Naive thymus-derived CD8-positive, alpha-beta T cell (primary cell): ENCODE measurements at places on chromosomes 11 and 22. TPM values are rescaled to one million over a fixed set of nuclear protein-coding genes. Genes with fewer than 3 reads are reported as not detected.
A peak's percentile ranks its signal among the peaks of the same experiment; 100 is the strongest.

TRIM51 gene
- total RNA-seq: not detected

ALX4 gene
- total RNA-seq: not detected

RIMBP3B gene
- 0.80 TPM for total RNA-seq

MS4A7 gene
- 0.96 TPM for total RNA-seq

DBX1 gene
- not detected for total RNA-seq

LRRC55 gene
- total RNA-seq: not detected

ART1 gene
- total RNA-seq: not detected

KRTAP5-7 gene
- total RNA-seq: 0.55 TPM

GRCh38 chr22:19942157-19943081 lies 801 bp upstream of the TXNRD2 start:
- H3K27me3 ChIP-seq: no peaks in the 10 kb centered on the region
- no peak for DNase-seq
- peak overlapping the region; percentile 96 for H3K27ac ChIP-seq
- H3K36me3 ChIP-seq: peaks cover 6% of the 10 kb centered on the region
- H3K4me3 ChIP-seq: peak overlapping the region; percentile 93

DNA sequence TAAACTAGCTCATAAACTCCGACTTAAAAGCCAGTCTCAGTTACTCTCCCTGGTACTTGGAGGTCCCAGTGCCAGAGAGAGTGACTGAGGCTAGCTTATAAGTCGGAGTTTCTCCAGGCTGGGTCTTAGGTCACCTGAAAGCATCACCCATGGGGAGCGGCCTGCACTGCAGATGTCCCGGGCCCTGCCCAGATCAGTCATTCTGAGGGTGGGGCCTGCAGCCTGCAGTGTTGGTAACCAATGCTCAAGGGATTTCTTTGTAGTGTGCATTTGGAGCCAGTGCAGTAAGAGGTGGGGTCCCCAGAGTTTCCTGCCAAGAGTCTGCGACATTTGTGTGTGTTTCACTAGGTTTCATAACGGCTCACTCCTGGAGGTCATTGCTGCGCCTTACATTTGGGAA lies 14.8 kb downstream of the TAB1 start:
- peak overlapping the region; percentile 82 for H3K4me3 ChIP-seq
- H3K27me3 ChIP-seq: no peaks in the 10 kb centered on the region
- DNase-seq: no peak
- H3K4me1 ChIP-seq: peaks cover 69% of the 10 kb centered on the region
- peak overlapping the region; percentile 77 for H3K27ac ChIP-seq
- no peaks in the 10 kb centered on the region for H3K36me3 ChIP-seq

DNA sequence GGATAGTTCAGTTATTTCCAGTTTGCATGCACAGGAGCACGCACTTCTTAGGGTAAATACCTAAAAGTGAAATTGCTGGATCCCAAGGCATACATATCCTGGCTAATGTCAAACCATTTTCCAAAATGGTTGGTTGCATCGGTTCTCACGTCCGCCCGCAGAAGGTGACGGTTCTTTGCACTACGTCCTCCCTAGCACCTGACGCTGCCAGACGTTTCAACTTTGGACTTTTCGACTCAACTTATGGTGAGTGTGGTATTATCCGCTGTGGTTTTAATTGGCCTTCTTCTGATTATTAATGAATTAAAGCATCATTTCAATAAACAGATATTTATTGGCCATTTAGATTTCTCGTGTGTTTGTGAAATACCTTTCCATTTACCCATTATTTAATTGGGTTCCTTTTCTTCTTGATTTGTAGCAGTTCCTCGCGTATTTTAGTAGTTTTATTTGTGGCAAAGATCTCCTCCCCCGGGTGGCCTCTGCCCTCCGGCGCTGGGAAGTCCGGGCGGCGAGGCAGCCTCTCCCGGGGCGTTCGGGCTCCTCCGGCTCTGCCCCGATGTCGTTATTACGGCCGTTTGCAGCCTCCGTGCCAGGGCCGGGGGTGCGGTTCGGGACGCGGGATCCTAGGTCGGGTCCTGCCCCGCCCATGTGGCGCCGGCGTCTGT lies at the start of gene JHY:
Gene JHY (plus strand): TSS at position 571 of the 668 bp plus-strand sequence. CDS start 3,091 bp downstream, outside the sequence.
- peaks cover 4% of the 10 kb centered on the region for H3K36me3 ChIP-seq
- peak within 1 kb of the TSS; percentile 93 for H3K27ac ChIP-seq
- H3K27me3 ChIP-seq: no peaks in the 10 kb centered on the region
- DNase-seq: peak; percentile 73
- H3K4me3 ChIP-seq: peak within 1 kb of the TSS; percentile 90
- peaks cover 21% of the 10 kb centered on the region for H3K4me1 ChIP-seq

DNA sequence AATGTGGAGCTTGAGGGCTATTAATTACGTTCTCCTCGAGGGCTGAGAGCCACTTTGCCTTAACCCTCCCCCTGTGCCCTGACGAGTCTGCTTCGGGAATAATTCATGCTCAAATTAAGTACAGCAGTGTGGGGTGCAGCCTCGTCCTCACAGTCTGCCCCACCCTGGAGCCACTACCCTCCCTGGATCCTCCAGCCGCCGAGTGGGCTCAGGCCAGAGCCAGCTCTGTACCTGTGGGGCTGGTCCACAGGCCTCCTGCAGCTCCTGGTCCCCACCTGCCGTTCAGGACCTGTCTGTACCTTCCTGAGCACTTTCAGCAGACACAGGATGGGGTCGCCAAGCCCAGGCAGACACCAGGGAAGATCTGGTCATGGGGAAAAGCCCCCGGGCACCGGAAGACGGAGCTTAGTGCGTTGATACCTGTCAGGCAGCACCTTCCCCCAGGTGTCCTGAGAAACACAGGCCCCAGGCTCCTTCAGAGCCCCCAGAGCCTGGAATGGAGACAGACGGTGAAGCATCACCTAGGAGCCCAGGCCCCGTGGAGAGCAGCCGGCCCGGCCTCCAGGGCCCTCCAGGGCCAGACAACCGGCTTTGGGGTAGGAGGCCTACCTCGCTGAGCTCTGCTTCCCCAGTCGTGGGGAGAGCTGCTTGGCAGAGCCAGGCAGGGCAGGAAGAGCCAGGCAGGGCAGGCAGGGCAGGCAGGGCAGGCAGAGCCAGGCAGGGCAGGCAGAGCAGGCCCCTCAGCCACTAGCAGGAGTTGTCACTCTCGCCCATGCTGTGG lies 9.7 kb downstream of the TSPAN32 start:
- H3K36me3 ChIP-seq: no peaks in the 10 kb centered on the region
- H3K4me3 ChIP-seq: no peak overlapping the region
- H3K27me3 ChIP-seq: no peaks in the 10 kb centered on the region
- DNase-seq: no peak
- H3K27ac ChIP-seq: no peak overlapping the region
- H3K4me1 ChIP-seq: peaks cover 59% of the 10 kb centered on the region

DNA sequence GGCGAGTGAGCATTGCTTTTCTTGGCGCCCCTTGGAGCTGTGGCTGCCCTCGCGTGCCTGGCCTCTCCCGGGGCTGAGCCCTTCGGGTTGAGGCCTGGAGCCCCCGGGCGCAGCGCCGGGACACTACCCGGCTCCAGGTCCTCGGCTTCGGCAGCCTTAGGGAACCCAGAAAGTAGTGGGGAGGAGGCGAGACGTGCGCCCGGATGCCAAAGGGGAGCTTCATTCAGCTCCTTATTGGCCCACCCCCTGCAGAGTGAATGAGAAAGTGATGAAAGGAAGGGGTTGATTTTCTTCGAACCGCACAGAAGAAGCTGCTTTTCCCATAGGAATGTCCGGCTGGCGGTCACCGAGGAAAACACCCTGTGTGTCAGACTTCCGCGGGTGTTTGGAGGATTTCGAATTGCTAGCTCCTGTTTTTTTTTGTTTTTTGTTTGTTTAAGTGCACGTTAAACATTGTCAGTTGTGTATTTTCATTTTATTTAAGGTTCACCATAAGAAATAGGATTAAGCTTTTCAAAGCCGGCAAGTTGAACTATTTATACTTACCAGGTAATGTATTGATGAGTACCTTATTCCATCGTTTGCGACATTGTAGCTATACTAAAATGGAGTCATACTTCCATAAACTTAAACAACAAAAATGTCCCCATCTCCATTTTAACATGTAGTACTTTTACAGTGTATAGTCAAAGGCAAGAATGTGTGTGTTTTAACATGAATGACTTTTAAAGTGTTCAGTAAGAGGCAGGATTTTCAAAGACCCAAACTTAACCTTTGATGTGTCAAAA lies 841 bp upstream of the EIF4G2 start:
- H3K27ac ChIP-seq: peak overlapping the region; percentile 99
- peak overlapping the region; percentile 98 for H3K4me3 ChIP-seq
- peaks cover 34% of the 10 kb centered on the region for H3K36me3 ChIP-seq
- peaks cover 42% of the 10 kb centered on the region for H3K4me1 ChIP-seq
- H3K27me3 ChIP-seq: no peaks in the 10 kb centered on the region

GRCh38 chr11:43988040-43988817 lies 45.8 kb downstream of the C11orf96 start:
- H3K4me1 ChIP-seq: peaks cover 5% of the 10 kb centered on the region
- peaks cover 28% of the 10 kb centered on the region for H3K27me3 ChIP-seq
- no peaks in the 10 kb centered on the region for H3K36me3 ChIP-seq
- no peak for DNase-seq

DNA sequence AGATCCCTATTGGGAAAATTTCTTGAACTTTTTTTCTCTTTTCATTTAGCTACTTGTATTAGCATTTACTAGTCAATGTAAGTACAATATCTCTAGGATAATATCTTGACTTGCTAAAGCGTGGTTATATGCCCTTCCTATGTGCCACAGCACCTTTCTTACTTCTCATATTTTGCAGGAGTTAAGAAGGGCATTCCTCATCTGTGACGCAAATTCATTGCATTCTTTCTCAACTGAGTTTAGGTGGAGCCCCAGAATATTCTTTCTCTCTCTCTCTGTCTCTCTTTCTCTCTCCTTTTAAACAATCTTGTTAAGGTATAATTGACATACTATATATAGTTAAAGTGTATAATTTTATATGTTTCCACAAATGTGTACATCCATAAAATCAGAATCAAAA lies 266.1 kb downstream of the RAB38 start:
- peaks cover 5% of the 10 kb centered on the region for H3K27me3 ChIP-seq
- no peaks in the 10 kb centered on the region for H3K4me1 ChIP-seq
- no peaks in the 10 kb centered on the region for H3K36me3 ChIP-seq
- no peak overlapping the region for H3K4me3 ChIP-seq
- no peak for DNase-seq

DNA sequence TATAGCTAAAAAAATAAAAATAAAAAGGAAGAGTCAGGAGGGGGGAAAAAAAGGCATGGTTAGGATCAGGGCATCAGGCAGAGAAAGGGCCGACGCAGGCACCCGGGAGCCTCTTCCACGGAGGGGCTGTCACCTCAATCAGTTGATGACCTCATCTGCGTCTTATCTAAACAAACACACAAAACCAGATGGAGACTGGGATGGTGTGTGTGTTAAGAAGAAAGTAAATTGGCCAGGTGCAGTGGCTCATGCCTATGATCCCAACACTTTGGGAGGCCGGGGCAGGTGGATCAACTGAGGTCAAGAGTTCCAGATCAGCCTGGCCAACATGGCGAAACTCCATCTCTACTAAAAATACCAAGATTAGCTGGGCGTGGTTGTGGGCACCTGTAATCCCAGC lies 63.6 kb downstream of the DHCR7 start:
- H3K27ac ChIP-seq: no peak overlapping the region
- DNase-seq: no peak
- peaks cover 7% of the 10 kb centered on the region for H3K4me1 ChIP-seq
- H3K36me3 ChIP-seq: no peaks in the 10 kb centered on the region
- no peak overlapping the region for H3K4me3 ChIP-seq
- H3K27me3 ChIP-seq: peaks cover 38% of the 10 kb centered on the region

DNA sequence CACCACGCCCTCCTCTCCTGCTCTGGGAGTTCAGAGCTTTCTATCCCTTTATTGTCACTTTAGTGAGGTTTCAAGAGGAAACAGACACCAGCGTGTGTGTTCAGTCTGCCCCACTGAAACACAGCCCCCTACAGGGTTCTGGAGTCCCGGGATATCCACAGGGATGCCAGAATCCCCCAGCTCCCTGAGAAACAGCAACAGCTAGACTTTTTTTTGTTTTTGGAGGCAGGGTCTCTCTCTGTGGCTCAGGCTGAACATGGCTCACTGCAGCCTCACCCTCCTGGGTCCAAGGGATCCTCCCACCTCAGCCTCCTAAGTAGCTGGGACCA lies 10.4 kb downstream of the SULT4A1 start:
- H3K27ac ChIP-seq: no peak overlapping the region
- H3K27me3 ChIP-seq: peaks cover 30% of the 10 kb centered on the region
- H3K36me3 ChIP-seq: peaks cover 3% of the 10 kb centered on the region
- H3K4me3 ChIP-seq: no peak overlapping the region
- H3K4me1 ChIP-seq: no peaks in the 10 kb centered on the region
- no peak for DNase-seq

DNA sequence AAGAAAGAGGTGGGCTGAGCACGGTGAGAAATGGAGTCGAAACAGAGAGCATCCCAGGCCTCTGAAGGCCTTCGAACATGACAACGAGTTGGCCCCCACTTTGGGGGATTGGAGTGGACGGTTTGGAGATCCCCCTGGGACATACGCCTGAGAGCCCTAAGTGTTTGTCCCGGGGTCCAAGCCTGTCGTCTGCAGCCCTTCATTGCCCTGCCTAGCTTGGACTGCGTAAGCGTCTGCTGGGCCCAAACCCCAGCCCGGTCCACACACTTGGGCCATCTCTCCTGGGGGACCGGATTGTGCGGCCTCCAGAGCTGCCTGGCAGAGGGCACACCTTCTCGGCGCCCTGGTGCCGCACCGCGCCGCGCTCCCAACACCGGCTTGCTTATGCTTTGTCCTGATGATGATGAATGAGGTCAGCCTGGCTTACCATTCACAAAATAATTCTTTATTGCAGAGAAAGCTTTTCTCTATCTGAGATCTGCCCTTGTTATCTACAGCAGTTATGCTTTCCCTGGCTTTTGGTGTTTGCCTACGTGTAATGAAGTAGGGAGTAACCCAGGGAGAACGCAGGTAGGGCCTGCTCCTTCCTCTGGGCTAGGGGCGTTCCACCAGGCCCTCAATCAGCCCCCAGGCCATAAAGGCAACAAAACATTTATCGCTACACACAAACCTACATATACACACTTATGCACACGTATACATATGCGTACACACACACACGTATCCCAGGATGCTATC lies 85.9 kb upstream of the PPARA start:
- H3K27ac ChIP-seq: no peak overlapping the region
- no peaks in the 10 kb centered on the region for H3K27me3 ChIP-seq
- no peak overlapping the region for H3K4me3 ChIP-seq
- H3K4me1 ChIP-seq: peaks cover 46% of the 10 kb centered on the region

- DNase-seq: no peak
- H3K4me1 ChIP-seq: no peaks in the 10 kb centered on the region
- peaks cover 17% of the 10 kb centered on the region for H3K27me3 ChIP-seq
- no peak overlapping the region for H3K4me3 ChIP-seq
- no peak overlapping the region for H3K27ac ChIP-seq
- H3K36me3 ChIP-seq: peaks cover 9% of the 10 kb centered on the region
These were observed 1259.5 kb downstream of the TBC1D22A start for GRCh38 chr22:48021991-48022401.

DNA sequence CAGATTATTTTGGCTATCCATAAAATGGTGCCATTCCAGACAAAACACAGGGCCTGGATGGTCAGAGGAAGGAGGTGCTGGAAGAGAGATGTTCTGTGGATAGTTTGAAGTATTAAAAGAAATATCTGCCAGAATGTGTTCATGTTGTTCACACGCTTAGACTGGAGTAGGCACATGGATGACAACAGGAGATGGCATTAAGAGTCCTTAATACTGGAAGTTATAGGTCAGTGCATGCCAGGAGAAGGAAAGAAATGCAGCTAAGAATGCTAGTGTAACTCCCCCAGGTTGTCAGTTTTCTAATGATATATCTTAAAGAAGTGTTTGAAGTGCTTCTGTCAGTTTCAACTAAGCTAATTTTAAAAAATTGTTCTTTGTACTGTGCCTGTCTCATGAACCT lies 20.2 kb downstream of the KREMEN1 start:
- DNase-seq: no peak
- H3K27me3 ChIP-seq: peaks cover 25% of the 10 kb centered on the region
- H3K36me3 ChIP-seq: no peaks in the 10 kb centered on the region
